Astrocyte of the hippocampus (primary cell): ENCODE measurements at places on chromosomes 6 and 20.

GRCh38 chr20:21513181-21513663 is 642 bp downstream of the NKX2-2 start:
- no peak for DNase-seq

DNA sequence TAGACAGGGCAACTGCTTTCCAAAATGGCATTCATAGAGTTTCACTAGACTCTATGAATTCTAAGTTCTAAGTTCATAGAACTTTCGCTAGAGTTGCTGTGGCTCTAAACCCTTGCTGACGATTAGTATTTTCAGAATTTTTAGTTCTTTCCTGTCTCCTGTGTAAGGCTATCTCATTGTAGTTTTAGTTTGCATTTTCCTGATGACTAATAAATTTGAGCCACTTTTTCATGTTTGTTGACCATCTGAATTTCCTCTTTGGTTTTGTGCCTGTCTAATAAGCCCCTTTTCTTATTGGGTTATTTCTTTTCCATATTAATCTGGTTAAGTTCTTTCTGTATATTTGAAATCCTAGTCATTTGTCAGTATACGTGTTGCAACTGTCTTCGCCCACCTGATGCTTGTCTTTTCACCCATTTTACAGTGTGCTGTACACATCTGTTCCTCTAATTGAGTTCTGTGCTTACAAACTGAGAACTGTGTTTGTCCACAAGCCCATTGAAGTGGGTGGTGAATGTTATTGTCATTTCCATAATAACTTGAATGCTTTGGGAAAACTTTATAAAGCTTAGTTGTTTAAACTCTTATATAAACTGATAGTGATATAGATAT is 177.7 kb upstream of the CDYL start:
- DNase-seq: no peak

- DNase-seq: peak; percentile 59
These were observed 107.2 kb downstream of the ATP9A start for GRCh38 chr20:51660672-51661608.

- DNase-seq: peak; percentile 19
These were observed 34.7 kb upstream of the IGF2R start for GRCh38 chr6:159934181-159934580.

DNA sequence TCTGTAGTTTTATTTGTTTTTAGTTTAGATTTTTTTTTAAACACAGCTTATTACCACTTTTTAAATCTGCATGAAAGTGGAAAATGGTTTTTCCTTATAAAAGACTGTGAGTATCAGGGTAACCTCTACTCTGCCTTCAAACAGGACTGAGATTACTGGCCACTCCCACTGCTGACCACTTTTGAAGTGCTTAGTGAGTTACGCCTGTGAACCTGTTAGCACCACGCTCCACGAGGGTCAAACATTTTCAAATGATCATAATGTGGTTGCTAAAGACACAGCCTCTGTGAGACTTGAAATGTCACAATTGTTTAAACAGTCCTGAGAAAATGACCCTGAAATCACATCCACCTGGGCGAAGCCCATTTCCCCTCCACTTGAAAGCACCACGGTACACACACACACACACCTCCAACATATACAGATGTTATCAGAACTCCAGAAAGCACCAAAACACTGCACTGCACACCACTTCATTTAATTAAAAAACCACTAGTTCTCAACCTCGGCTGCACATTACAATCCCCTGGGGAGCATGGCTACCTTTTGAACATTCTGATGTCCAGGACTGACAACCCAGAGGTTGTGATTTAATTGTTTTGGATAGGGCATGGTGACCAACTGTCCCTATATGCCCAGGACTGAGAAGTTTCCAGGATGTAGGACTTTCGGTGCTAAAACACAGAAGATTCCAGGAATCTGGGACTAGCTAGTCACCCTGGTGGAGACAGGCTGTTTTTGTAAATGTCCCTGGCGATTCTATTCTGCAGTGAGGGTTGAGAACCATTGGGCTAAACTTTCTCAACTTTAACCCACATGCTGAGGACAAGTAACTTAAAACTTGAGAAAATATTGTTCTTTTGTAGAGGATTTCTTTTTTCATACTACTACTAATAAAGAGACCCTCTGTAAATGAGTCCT is 176.4 kb upstream of the MYLIP start:
- DNase-seq: no peak

DNA sequence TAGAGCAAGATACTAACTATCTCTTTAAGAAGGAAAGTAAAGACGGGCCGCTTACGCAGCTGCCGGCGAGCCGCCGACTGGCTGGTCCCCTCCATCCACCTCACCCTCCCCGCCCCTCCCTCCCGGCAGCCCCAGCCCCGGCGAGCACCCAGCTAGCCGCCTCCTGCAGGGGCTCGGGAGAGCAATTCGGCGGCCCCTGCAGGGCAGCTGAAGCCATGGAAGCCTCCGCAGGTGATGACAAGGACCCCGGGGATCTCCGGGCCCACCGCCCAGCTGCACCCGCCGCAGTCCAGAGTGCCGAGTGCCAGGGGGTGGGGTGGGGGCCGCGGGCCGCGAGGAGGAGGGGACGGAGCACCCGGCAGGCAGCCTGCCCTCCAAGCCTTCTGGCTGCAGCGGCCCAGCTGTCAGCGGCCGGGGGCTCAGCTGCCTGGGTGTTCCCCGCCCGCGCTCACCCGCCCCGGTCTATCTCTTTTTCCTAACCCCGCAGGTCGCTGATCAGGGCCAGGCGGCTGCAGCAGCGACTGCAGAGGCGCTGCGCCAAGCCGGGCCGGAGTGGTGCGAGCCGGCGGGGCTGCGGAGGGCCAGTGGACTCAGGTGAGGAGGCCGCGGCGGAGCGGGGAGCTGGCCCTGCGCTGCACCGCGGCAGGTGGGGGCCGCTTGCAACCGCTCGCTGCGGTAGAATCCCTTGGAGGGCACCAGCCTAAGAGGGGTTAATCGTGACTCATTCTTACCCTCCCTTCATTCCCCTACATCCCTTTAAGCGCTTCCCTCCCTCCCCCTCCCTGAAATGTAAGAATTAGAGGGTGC is at the start of gene SNPH:
Gene SNPH (plus strand): TSS at position 128 of the 807 bp plus-strand sequence. CDS start 29,946 bp downstream, outside the sequence.
- peak; percentile 85 for DNase-seq

DNA sequence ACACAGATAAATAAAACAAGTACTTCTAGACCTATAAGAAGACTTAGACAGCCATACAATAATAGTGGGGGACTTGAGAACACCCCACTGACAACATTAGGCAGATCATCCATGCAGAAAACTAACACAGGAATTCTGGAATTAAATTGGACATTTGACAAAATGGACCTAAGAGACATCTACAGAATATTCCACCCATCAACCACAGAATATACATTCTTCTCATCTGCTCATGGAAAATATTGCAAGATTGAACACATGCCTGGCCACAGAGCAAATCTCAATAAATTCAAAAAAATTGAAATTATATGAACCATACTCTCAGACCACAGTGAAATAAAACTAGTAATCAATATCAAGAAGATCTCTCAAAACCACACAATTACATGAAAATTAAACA is 44.3 kb upstream of the KIAA1586 start:
- DNase-seq: no peak

DNA sequence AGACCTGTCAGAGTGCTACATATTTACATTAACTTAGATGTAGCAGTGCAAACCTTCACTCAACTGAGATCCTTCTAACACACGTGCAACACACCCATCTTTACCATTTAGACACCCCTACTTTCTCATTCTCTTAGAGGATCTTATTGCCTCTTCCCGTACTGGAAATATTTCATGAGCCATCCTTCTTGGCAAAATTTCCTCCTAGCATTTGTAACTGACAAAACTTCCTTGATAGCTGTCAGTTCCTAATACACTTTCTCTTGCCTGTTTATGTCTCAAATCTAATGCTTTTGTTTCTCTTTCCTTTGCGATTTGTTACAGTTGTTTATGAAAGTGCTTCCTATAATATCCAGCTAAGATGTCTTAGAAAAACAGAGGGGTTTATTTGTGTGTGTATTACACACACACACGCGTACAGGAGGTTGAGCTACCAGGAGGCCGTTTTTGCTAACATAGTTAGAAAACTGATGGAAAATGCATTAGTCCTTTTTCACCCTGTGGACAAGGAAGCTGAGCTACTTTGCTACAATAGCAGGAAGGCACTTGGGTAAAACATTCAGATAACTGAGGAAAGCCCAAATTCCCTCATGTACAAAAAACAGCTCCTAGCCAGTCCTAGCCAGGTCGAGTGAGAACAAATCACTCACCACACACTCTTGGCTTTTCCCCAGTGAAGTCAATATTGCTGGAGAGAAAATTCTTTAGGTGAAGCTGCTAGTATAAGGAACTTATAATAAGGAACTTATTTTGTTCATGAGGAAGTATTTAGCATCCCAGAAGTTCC is 153.6 kb downstream of the NFATC2 start:
- peak; percentile 65 for DNase-seq

DNA sequence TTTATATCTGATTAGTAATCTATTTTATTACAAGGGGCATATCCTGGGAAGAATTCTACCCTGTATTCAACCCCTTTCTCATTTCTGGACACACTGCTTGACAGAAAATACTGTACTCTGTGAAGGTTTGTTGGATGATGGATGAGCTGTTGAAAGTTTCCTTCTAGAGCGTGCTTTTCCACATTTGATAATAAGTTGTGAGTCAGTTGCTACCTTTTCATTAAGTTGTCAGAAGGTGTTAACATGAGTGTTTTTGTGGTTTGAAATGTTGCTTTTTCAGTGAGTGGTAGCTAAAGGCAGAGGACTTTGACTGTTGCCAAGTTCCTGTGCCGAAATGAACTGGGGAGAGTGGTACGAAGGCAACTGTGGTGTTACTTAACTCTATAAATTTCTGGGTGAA is 3.9 kb upstream of the ECI2 start:
- peak; percentile 56 for DNase-seq

DNA sequence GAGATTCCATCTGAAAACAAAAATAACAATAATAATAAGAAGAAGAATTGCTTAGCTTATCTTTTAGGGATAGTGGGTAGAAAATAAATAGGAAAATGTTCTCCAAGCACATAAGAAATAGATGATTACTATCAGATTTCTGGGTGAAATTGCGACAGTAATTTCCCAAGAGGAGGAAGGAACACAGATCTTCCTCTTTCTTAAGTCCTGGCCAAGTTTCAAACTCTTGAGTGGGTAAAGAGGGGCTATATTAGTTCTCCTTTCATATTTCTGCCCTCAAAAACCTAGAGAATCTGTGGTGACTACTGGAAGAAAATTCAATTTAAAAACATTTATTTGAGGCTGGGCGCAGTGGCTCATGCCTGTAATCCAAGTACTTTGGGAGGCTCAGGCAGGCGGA is 63.7 kb downstream of the PHACTR2 start:
- no peak for DNase-seq

GRCh38 chr6:97882755-97883154 is 599.7 kb upstream of the MMS22L start:
- DNase-seq: no peak

- DNase-seq: peak; percentile 66
These were observed 391.2 kb downstream of the ADGRB3 start for GRCh38 chr6:69026243-69026642.

DNA sequence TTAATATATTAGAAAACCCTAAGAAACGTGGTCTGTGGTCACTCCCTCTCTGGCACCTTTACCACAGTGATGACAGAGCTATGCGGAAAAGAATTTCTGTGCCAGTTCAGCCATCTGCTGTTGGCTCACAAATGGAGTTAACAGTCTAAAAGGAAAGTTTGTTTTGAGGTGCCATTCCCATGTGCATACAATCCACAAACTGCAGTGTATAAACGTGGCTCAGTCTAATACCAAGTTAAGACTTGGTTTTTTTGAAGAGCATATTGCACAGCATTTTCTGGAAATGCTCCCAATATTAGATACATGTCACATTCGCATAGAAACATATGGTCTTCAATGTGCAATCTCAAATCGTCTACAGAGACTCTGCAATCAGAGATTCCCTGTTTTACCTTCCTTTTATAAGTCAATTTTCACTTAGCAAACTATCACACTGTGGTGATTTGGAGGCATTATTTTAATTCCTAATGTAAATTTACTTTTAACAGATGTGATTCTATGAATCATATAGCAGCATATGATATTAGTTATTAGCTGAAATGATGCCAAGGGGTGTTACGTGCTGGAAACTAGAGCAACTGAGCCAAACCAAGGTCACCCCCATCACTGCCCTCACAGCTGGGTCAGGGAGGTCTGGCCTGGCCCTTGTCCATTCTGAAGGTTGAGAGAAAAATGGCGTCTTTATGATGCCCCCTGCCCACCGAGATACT is 383.5 kb downstream of the PRKN start:
- DNase-seq: peak; percentile 62

GRCh38 chr20:45967551-45968080 is 4.4 kb downstream of the ZNF335 start:
- DNase-seq: no peak

DNA sequence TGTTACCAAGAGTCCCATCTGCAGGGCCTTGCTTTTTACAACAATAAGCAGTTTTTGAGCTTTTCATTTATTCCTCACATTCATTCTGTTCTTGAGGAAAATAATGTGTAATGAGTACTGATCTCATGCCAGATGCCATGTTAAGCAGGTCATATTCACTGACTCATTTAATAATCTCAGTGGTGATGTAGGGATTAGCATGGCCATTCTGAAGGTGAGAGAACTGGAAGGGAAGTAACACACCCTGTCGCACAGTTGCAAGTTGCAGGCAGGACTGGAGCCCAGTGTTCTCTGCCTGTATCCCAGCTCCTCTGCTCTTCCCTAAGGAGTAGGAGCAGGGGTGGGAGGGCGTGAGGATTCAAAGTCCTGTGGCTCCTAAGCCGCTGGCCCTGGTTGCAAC is 5.6 kb downstream of the PCIF1 start:
- no peak for DNase-seq

DNA sequence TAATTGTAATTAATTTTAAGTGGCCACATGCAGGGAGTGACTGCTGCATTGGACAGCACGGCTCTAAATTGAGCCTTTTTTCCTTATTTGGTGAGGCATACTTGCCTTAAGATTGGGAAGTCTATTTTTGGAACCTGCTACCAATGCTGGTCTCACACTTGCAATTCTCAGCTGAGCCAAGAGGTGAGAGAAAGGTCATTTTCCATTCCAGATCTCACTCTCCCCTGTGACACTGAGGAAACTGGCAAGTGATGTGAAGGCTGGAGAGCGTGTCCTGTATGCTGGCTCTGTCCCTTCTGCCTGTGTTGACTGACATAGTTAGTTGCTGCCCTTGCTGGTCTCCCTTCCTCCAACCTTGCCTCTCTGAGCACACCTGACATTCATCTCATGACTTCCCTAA is 735 bp upstream of the MOG start:
- no peak for DNase-seq

DNA sequence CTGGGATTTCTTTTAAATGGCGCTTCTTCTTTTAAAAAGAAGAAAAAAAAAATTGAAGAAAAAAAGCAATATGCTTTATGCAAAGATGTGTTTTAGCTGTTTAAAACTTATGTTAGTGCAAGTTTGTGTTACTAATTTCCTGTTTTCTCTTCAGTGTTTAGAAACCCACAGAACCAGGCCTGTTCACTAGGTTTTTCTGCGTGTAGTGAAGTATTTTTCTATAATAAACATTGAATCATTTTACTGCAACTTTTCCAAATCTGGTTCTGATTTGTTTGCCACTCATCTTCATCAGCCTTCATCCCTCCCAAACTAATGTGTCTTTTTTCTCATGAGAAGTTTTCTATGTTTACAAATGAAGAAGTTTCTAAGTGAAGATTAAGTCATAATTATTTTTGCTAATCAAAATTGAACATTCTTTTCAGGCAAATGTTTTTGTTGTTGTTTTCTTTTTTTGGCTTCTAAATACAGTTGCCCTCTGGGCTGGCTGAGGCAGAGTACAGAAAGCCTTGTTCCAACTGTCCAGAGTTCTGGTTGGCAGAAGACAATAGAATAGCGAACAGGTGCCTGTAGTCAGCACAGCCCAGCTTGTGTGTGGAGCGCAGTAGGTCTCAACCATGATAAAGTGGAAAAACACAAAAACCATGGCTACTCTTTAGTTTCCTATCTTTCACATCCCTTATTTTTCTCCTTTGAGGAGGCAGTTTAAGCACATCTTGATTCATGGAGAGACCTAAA is 14.5 kb downstream of the ZNF76 start:
- no peak for DNase-seq
